ENCODE measurements at places on chromosomes 12 and 14. TPM values are rescaled to one million over a fixed set of nuclear protein-coding genes. Genes with fewer than 3 reads are reported as not detected.

DNA sequence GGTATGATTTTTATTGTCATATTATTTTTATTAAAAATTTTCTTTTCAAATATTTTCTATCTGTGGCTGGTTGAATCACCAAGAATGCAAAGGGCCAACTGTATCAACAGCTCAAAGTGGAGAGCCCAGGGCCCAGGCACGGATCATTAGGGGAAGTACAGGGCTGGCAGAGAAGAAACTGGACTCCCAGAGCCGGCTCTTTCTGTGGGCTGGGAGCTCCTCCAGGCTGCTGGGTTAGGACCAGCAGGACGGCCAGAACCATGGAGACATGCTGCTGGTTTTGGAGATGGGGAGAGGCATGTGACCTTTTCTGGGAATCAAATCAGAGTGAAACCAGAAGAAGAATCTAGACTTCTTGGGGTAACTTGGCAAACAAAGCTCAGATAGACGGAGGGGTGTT lies 220.5 kb downstream of the CACNA1C start:
- DNase-seq: peak; percentile 83

The GPRC5D gene
- total RNA-seq: not detected

- DNase-seq: no peak
Observed at GRCh38 chr14:49882826-49883694, 9.8 kb upstream of the ARF6 start.

DNA sequence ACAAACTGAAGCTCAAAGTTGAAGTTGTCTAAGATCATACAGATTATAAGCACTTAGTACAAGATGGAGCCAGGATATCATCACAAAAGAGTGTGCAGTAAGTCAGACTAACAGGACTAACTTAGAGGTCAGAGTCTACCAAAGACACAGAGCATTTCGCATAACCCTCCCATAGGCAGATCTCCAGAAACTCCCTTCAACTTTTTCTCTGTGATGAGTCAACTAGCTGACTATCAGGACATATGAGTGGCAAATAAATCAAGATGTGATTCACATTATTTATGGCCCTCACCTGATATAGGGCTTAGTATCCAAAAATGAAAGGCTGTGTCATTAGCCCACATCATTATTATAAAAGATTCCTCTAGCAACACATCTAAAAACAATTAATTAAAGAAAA lies 484.6 kb downstream of the GALC start:
- DNase-seq: no peak

GRCh38 chr12:117695956-117696355 lies 272.8 kb downstream of the KSR2 start:
- no peak for DNase-seq

The DEPDC4 gene
- total RNA-seq: 2.9 TPM

DNA sequence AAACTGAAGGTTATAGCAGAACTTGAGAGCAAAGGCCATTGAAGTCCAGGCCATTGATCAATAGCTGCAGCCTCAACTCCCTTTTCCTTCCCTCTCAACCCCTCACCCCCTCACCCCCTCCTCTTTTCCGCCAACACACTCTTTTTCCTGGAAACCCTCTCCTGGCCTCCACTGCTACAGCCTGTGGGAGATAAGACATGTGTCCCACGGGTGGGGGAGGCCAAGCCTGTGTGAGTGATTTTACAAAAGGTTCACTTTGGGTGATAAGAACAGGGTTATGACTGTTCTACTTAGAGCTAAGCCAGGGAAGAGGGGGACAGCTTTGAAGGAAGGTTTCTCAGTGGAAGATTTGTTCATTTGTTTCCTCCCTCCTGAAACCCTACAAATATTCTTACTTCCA lies 9.2 kb upstream of the FGF23 start:
- DNase-seq: no peak

The JDP2 gene
- 31.5 TPM for total RNA-seq
